ENCODE measurements at places on chromosomes 11 and 22. TPM values are rescaled to one million over a fixed set of nuclear protein-coding genes. Genes with fewer than 3 reads are reported as not detected.
A peak's percentile ranks its signal among the peaks of the same experiment; 100 is the strongest.

MYO18B gene
- not detected for total RNA-seq

GRCh38 chr22:22934543-22935055 is 47.0 kb downstream of the IGLL5 start:
- no peak overlapping the region for H3K4me3 ChIP-seq
- H3K27me3 ChIP-seq = no peaks in the 10 kb centered on the region
- H3K27ac ChIP-seq = no peak overlapping the region
- H3K4me1 ChIP-seq = no peaks in the 10 kb centered on the region
- no peak for DNase-seq

- H3K27ac ChIP-seq = peak overlapping the region; percentile 68
- peak; percentile 84 for DNase-seq
- no peaks in the 10 kb centered on the region for H3K27me3 ChIP-seq
- H3K4me1 ChIP-seq = peaks cover 24% of the 10 kb centered on the region
- H3K36me3 ChIP-seq = no peaks in the 10 kb centered on the region
Observed at GRCh38 chr11:102453302-102453695, 734 bp upstream of the TMEM123 start.

GRCh38 chr11:115607621-115608221 is 103.5 kb upstream of the CADM1 start:
- DNase-seq = no peak
- no peak overlapping the region for H3K27ac ChIP-seq
- H3K4me1 ChIP-seq = peaks cover 9% of the 10 kb centered on the region
- peaks cover 4% of the 10 kb centered on the region for H3K27me3 ChIP-seq

E2F8 gene
- 0.36 TPM for total RNA-seq

- peaks cover 4% of the 10 kb centered on the region for H3K27me3 ChIP-seq
- H3K4me3 ChIP-seq = no peak overlapping the region
- no peak overlapping the region for H3K27ac ChIP-seq
- no peak for DNase-seq
- H3K4me1 ChIP-seq = no peaks in the 10 kb centered on the region
Observed at GRCh38 chr11:65744026-65744698, 23.6 kb upstream of the RNASEH2C start.

GRCh38 chr11:134632347-134633119 is 220.5 kb upstream of the B3GAT1 start:
- no peaks in the 10 kb centered on the region for H3K36me3 ChIP-seq
- no peak overlapping the region for H3K27ac ChIP-seq
- DNase-seq = no peak

KCNJ1 gene
- not detected for total RNA-seq

DNA sequence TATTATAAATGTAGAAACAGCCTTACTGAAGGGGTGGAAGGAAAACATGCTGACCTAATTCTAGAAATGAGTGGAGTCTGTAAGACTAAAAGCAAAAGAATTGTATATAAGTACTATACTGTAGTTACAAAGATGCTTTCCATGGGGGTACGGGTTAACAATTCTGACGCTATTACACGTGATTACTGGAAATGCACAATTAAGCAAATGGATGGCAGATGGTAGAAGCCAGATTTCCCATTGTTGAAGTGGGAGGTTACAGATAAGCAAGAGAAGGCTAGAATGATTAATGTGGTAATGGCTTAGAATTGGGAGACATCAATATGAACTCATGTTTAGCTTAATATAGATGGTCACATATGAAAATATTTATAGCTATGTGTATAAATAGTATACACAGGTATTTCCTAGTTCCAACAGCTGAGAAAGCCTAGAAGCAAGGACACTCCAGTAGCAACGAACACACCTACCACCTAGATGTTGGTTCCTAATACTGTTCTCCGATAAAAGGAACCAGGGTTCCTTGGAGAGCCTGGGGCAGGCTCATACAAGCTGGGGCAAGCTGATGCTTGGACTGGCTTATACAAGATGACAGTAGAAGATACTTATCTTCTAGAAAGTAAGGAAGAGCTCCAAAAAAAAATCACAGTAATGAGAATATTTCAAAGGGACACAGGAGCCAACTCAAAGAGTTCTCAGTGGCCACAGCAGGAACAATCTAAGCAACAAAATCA is 13.5 kb downstream of the SMC1B start:
- H3K4me1 ChIP-seq = no peaks in the 10 kb centered on the region
- no peak for DNase-seq
- H3K36me3 ChIP-seq = no peaks in the 10 kb centered on the region
- H3K4me3 ChIP-seq = no peak overlapping the region
- H3K27ac ChIP-seq = no peak overlapping the region
- H3K27me3 ChIP-seq = peaks cover 23% of the 10 kb centered on the region

TRPM5 gene
- total RNA-seq = under 0.01 TPM

PNPLA5 gene
- total RNA-seq = not detected

DNA sequence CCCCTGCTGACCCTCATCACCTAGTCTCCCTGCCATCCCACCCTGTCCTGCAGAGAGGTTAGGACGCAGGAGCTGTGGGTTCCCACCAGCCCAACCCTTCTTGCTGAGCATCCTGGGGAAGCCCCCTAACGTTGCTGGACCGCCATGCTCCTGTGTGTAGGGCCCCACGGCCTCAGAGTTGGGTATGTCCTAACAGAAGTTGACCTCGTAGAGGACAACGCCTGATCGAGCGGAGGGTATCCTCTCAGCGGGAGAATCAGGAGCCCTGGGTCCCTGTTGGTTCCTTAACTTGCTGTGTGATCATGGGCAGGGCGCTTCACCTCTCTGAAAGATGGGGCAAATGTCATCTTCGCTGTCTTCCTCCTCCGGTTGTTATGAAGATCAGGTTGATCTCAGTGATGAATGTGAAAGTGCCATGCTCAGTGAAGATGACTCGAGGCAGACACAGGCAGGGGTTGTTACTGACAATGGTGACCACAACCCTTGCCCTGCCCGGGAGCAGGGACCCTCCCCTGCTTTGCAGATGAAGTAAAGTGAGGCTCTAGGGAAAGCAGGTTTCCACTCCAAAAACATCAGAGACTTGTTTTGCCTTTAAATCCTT is 19.3 kb upstream of the CD5 start:
- peaks cover 3% of the 10 kb centered on the region for H3K27me3 ChIP-seq
- no peak for DNase-seq
- H3K4me3 ChIP-seq = no peak overlapping the region
- H3K4me1 ChIP-seq = no peaks in the 10 kb centered on the region
- H3K27ac ChIP-seq = no peak overlapping the region

MAJIN gene
- not detected for total RNA-seq
